ENCODE measurements at places on chromosomes 2 and 18.

DNA sequence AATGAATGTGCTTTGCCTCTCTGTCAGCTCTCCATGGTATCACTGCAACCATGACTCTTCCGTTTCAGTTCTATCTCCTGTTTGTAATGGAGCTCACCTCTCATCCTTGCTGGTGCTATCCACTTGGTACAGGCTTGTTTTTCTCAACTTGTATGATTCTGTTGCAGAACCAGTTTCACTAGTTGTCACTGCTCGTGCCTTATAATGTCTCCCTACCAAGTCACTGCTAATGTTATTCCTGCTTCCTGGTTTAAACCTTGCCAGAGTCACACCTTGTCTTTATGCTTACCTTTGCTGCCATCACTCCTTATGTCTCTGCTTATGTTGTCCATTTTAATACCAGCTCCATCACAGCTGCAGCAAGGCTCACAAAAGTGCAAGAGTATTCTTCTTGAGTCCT, 1191.0 kb upstream of the LRRTM1 start:
- no peak for DNase-seq

DNA sequence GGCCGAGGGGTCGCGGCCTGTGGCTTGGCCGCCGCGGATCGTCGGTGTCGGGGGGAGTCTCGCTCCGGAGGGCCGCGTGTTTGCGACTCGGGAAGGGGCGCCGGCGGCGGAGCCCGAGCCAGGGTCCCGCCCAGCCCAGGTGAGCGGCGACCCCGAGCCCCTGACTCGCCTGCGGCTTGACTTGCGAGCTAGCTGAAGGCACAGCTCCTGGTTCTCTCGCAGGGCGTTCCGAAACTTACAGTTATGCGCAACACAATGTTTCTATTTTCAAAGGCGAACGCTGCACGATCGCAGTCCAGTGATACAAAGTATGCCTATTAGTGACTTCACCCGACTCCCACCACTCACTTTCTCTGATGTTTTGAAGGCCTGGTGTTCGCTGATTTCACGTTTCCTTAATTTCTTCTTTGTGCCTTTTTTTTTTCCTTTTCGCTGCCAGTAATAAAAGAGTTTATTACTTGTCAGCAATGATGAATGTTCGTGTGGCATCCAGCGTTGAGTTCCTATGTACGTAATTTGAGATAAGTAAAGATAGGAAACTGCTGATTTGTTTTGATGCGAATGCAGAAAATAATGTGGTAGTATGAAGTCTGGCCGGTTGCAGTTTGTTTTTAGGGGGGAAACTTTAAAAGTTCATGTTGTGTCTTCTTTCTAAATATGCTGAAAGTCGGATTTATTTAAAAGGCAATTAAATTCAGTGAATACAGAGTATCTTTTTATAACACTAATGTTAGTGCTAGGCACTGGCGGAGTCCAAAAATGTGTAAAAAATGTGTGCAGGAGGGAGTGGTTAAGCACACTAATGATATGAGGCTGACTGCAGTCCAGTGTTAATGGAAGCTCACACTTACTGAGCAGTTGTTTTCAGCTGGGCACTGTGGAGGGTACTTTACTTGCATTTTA, 706 bp downstream of the UBXN2A start:
- peak; percentile 43 for DNase-seq

GRCh38 chr2:215850380-215850779, 163.0 kb downstream of the MREG start:
- no peak for DNase-seq

DNA sequence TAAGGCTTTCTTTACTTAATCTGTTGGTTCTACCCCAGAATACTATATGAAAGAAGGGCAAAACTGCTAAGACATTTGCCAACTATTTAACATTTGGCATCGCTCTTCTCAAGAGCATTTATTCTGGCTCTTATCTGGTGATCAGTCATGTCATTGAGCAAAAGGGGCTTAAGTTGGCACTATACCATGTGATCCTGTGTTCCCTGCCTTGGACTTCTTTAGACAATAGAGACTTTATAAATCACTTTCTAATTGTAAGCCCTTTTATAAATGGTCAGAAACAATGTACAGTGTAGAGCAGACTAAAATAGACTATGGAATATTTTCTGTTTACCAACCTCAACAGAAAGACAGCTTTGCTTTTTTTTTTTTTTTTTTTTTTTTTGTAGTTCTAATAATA, 52.1 kb downstream of the GTF3C3 start:
- no peak for DNase-seq

DNA sequence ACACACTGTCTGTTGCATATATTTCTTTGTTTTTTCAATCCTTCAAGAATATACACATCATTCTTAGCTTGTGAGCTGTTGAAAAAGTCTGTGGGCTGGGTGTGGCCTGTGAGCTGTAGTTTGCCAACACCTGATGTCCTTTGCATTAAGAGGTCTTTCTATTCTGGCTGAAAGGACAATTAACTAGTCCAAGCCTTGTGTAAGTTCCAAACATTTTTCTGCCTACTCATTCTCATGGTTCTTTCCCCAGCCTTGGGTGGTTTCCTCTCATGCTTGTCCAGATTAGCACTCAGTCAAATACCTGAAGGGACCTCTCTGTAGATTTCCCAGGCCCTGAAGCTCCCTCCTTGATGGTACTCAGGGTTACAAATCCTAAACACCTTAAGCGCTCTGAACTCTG, 57.8 kb upstream of the NABP1 start:
- no peak for DNase-seq

DNA sequence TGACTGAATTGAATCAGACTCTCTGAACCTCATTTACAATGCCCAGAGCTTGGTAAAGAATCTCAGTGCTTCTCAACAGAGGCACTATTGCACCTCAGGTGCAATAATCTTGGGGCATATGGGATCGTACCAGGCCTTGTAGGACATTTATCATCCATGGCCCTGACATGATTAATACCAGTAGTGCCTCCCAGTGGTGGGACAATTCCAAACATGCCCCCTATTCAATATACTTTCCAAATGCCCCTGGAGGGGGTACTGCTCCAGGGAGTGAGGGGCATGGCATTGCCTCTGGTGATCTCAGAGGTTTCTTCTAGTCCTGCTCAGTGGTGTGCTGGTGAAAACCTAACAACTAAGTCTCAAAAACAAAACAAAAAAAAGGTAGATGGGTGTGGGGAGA, 174.9 kb upstream of the SMAD2 start:
- no peak for DNase-seq

GRCh38 chr2:159090514-159091201, 122.2 kb downstream of the TANC1 start:
- no peak for DNase-seq

DNA sequence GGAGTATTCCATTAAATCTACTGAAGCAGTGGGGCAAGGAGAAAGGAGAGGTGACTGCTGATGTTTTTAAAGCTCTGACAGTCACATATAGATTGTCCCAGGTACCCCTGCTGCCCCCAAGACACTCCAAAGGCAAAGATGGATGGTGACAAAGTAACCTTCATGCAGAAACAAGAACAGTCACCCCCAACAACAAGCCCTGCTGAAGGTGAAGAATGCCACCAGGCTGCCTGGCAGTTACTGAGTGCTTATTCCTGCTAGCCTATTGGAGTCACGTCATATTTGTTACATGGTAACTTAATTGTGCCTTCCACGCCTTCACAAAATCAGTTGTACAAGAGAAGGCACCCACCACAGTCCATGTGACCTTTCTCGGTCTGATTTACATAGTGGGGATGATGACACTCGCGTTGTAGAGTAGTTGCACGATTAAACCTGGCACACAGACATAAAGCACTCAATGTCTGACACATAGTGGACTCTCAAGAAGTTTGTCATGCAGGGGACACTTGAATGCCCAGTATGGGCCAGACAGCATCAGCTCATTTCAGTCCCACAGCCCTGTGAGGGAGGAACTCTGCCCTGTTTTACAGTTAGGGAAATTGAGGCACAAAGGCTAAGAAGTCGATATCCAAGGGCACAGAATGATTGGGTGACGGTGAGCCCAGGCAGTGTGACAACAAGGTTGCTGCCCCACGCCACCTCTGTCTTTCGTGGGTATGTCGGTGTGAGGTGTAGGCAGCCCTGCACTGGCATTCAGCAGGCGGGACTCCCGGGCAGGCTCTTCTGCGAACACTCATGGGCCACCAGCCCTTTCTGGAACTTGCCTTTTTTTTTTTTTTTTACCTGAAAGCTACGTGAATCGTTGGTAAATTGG, 62.7 kb downstream of the ZCCHC2 start:
- peak; percentile 50 for DNase-seq

- DNase-seq, result no peak
These were observed 3.4 kb upstream of the FAM161A start for GRCh38 chr2:61857224-61857623.

GRCh38 chr2:18066894-18067293, 188.4 kb downstream of the KCNS3 start:
- DNase-seq, result no peak

GRCh38 chr2:160201849-160202539, 1.9 kb upstream of the ITGB6 start:
- DNase-seq, result no peak

DNA sequence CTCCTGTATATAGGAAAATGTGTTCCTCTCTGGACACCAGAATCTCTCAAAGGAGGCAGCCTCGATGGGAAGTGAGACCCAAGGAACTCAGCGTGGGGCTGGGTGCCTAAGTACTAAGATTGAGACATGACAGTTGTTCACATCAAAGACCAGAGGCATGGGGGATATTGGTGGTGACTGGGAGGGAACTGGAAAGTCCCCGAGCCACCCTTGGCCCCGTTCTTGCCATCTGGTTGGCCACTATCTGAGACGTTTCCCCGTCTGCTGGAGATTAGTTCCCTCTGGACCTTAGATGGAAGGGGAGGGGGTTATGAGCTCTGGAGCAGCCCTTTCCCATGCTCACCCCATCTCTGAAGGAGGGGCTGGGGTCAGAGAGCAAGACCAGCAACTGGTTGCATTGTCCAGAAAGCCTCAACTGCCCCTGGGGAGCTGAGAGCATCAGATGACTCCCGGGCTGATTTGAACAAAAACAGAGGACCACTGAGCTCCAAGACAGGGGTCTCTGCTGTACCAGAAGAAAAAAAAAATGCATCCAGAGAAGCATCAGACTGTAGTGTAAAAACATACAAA, 11.8 kb downstream of the FBLN7 start:
- no peak for DNase-seq

Data from activated naive CD8-positive, alpha-beta T cell treated with anti-CD3 and anti-CD28 coated beads, Interleukin-2, amount 50 U/mL, for 24 hours (primary cell).